ENCODE measurements at places on chromosomes 4 and X.
A peak's percentile ranks its signal among the peaks of the same experiment; 100 is the strongest.

GRCh38 chr4:172716291-172716690, 452.3 kb upstream of the GALNT7 start:
- ATAC-seq: no peak

- peak; percentile 49 for ATAC-seq
Observed at GRCh38 chr4:125750399-125750798, 435.6 kb downstream of the FAT4 start.

DNA sequence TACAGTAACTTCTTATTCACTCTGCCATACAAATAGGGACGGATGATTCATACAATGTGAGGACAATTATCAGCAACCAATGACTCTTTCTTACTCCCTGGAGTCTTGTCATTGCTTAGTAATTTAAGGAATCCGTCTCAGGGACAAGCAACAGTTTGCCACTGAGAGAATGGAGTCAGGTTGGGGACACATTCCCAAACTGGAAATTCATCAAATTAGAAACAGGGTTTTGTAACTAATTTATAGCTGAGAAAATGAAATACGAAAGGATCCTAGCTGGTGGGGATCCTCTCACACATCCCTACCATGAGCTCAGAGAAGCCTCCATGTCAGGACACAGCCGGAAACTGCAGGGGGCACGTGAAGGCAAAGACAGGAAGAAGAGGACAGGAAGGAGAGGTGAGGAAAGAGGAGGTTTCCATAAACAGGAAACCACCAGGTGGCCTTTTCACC, 50.4 kb upstream of the KDR start:
- peak; percentile 84 for ATAC-seq

DNA sequence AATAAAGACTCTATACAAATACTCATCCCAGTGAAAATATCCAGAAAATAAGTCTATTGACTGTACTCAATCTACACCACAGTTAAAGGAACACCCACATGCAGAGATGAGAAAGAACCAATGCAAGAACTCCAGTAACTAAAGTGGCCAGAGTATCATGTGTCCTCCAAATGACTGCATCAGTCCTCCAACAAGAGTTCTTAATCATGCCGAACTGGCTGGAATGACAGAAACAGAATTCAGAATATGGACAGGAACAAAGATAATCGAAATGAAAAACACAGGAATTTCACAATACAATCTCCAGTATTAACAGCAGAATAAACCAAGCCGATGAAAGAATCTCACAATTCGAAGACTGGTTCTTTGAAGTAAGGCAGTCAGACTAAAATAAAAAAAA, 210.3 kb downstream of the TBCK start:
- no peak for ATAC-seq
